ENCODE measurements at places on chromosomes 13 and 19. TPM values are rescaled to one million over a fixed set of nuclear protein-coding genes. Genes with fewer than 3 reads are reported as not detected.

PRTN3 gene
- total RNA-seq = 0.62 TPM

PDE4A gene
- 8.2 TPM for total RNA-seq

TTC9B gene
- not detected for total RNA-seq

PDX1 gene
- total RNA-seq = not detected

NANOS2 gene
- not detected for total RNA-seq

Data from cardiac septum (tissue), 1 donor.